Globus pallidus (tissue), 1 donor: ENCODE measurements at places on chromosomes 12 and 14.
A peak's percentile ranks its signal among the peaks of the same experiment; 100 is the strongest.

DNA sequence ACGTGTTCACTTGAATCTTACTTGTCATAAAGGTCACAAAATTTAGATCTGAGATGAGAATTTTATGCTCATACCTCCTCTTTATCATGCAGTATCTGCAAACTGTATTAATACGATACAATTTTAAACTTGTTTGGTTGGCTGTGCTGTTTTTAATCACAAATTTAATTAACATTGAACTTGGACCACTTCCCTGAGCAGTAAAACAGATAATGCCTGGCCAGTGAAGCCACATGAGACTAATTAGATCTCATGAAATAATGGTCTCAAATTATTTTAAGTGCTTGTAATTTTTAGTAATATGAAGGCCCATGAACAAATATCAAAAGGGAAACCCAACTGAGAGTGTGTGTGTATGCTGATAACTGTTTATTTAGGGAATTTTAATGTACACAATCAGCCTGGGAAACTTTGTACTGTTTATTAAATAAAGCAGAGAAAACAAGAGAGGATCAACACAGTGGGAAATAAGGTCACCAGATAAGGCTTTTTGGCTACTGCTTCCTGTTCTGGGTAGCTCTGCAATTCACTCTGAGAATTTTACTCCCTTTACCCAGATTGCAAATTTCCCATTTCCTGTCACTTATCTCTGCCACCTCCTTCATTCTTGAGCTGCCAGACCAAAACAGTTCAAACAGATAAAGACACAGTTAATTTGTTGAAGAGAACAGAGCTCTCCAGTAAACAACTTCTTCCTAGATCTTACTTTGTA lies 61.6 kb upstream of the GNPNAT1 start:
- no peak for DNase-seq

- DNase-seq, result peak; percentile 15
Observed at GRCh38 chr14:34365309-34365915, 96.6 kb downstream of the SPTSSA start.

- peak; percentile 30 for DNase-seq
Observed at GRCh38 chr14:59482541-59483331, 1.5 kb downstream of the L3HYPDH start.

DNA sequence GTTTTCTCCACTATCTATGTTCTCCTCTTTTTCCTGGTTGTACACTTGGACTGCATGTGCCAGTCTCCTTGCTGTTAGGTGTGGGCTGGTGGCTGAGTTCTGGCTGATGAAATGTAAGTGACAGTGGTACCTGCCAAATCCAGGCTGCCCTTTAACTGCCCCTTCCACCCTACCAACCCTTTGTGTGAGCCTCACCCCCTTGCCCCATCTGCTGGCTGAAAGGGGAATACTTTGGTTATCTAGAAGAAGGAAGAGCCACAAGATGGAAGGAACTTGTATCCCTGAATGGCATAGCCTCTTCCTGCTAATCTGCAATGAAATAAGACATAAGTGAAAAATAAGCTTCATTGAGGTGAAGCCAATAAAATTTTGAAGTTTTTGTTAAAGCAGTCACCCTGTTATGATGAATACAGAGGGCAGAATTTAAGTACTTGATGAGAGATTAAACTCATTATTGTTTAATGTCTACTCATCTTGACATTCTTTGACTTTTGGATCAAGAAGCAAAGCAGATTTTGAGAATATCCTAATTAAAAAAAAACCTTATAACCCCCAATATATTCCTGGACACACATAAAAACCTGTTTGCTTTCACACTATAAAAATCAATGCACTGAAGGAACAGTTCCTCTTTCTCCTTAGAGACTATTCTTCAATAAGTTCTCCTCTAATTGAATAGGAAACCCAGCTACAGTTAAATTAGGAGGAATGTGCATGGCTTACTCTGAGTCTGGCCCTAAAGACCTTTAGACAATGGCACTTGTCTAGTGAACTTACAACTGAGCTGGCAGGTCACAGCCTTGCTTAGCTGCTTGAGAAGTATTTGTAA lies 262.6 kb upstream of the BTG1 start:
- no peak for DNase-seq

- peak; percentile 51 for DNase-seq
Observed at GRCh38 chr14:60648934-60649874, at the start of gene SIX1. Gene SIX1, minus strand, starts transcription at chr14:60649477. Its CDS starts 288 bp downstream, at chr14:60649189.

- DNase-seq, result no peak
Observed at GRCh38 chr14:72630374-72630773, 263.5 kb downstream of the DPF3 start.

DNA sequence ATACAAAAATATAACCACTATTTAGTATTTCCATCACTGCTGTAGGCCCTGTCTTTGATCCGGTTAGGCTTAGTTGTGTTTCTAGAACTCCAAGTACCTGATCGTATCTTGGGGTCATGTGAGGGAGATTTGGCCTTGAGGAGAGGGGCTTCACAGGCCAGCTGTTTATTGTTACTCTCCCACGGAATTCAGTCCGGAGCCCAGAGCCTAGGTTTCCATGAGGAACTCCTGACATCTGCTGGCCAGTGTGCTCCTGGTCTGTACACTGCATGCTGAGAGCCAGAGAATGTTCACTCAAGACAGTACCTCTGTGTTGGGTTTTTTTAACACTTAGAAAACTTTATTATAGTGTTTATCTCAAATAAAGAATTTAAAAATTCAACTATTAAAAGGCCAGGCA lies 341.0 kb upstream of the TMEM132C start:
- DNase-seq, result peak; percentile 72
